Inflammatory macrophage (primary cell): ENCODE measurements at places on chromosomes 2 and 18.

DNA sequence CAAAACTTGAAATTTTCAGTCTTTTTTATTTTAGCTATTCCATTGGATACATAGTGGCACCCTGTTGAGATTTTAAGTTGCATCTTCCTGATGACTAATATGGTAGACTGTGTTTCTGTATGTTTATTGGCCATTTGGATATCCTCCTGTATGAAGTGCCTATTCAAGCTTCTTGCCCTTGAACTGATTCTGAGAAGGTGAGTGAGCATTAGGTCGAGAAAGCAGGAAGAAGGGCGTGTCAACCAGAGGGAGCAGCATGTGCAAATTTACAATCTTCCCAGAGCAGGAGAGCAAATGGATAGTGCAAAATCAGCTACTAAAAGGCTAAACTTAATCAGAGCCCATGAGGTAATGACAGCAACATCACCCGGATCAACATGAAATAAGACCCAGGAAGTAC is 8.6 kb downstream of the INPP1 start:
- no peak for DNase-seq

GRCh38 chr2:132517386-132517785 is 100.8 kb downstream of the GPR39 start:
- DNase-seq: no peak

DNA sequence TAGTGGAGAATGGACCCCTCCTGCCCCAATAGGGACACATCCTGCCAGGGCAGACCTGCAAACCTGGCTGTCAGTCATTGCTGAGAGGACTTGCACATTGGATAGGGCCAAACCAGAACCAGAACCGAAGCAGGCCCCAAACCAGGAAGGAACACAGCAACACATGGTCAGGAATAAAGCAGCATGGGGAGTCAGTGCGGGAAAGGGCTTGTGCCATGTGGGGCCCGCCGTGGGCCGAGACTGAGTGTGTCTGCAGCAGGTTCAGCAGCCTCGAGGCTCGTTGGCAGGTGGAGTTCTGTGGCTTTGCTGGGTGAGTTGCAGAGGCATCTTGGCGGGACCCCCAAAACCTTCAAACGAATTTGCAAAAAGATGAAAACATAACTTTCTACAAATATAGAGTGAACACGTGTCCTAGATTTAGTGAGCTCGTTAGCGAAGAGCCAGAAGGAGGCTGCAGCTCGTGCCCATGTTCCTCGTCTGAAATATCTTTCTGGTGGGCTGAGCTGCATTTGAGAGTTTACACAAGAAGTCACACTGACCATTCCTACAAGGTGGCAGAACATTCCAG is 44.9 kb upstream of the LDLRAD4 start:
- DNase-seq: no peak

DNA sequence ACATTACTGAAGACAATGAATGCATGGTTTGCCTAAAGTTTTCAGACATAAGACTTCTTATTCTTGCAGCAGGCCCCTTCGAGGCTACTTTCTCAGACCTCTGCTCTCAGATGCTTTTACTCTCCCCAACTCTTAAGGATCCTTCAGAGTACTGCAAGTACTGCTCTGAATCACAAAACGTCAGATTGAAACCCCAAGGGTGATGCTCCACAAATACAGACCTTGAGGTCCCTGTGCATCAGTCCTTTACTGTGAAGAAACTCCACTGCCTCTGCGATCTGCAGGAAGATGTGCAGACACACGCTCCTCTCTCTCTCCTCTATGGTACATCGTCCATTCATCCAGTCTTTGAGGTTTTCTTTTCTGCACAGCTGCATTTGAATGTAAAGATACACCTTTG is 52.8 kb downstream of the EIF2AK3 start:
- DNase-seq: no peak

GRCh38 chr2:143682436-143683055 is 553.3 kb downstream of the ARHGAP15 start:
- peak; percentile 18 for DNase-seq

- no peak for DNase-seq
These were observed 27.3 kb downstream of the SLC4A10 start for GRCh38 chr2:161651547-161651946.

DNA sequence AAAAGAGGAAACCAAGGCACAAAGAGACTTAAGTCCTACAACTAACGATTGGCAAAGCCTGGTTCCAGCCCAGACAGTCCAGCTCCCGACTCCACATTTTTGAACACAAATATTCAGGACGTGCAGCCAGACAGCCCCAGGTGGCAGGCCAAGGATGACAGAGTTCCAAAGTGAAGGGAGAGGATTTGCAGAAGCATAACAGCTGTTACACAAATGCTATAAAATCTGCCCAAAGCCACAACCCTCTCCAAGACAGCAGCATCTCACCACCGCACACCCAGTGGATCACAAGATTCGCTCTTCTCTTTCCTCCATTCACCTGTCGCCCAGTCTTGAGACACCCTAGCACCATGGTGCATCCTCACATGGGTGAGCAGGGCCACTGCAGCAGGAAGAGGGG is 227.1 kb upstream of the ID2 start:
- DNase-seq: no peak

DNA sequence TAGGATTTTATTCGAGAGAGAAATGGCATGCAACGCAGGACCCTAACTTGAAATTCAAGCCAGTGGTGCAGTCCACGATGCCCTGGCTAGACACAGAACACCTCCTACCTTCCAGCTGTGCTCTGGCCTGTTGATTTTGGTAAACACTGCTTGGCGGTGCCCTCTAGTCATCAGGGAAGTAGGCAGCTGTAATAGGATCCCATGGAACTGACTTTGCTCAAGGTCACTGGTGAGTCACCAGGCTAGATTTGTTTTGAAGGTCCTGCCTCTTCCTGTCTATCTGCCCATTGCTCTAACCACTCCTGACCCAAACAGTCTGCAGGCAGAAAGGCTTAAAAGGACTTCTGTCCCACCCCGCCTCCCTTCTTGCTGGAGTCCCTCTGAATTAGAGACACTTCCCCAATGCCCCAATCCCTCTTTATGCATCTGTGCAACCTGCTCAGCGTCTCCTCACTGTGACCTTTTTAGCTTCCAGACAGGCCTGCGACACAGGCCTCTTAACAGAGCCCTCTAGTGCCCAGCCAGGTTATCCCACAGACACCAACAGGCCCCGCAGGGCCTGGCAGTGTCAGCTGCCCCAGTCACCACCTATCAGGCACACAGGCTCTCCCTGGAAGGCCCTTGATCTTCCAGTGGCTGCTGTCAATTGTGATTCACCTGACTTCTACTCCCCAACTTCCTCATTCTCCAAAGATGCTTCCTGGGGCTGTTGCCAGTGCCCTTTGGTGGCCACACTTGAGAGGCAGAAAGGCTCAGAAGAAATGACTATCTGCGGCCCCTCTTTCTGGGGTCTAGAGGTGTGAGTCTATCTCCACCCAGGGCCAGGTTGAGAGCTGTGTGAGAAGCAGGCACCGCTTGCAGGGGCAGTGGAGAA is 5.2 kb downstream of the TMEM127 start:
- peak; percentile 94 for DNase-seq

- DNase-seq: peak; percentile 13
These were observed 26.9 kb upstream of the ASAP2 start for GRCh38 chr2:9179572-9180201.

- no peak for DNase-seq
These were observed 4.7 kb downstream of the RAB3GAP1 start for GRCh38 chr2:135056790-135057189.

DNA sequence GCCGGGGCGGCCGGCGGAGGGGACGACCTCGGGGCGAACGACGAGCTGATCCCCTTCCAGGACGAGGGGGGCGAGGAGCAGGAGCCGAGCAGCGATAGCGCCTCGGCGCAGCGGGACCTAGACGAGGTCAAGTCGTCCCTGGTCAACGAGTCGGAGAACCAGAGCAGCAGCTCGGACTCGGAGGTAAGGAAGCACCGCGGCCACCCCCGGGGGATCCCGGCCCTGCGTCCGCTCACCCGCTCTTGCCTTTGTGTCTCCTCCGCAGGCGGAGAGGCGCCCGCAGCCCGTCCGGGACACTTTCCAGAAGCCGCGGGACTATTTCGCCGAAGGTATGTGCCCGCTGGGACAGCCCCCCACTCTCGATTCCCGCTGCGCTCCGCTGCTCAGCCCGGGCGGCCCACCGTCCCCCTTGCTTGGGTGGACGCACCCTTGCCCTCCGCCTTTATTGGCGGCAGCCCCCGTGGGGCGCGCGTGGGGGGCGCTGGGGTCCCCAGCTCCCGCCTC is 611 bp downstream of the TCF7L1 start:
- DNase-seq: no peak

GRCh38 chr2:149184991-149185390 is 145.4 kb upstream of the LYPD6 start:
- no peak for DNase-seq

DNA sequence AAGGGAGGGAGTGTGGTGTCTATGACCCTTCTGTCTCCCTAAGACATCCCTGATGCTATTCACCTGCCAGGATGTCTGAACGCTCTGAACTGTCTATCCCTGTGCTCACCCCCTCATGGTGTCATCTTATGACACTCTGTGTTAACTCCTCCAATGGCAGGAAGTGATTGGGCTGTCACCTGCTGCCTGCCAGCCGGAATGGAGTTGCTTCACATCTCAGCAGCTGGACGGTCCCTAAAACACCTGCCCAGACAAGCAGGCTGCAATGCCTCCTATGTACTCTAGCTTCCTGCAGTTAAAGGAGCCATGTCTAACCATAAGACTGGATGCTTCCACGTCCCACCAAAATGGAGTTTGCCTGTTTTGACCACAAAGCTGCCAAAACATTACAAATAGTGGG is 99.9 kb downstream of the CPO start:
- no peak for DNase-seq

DNA sequence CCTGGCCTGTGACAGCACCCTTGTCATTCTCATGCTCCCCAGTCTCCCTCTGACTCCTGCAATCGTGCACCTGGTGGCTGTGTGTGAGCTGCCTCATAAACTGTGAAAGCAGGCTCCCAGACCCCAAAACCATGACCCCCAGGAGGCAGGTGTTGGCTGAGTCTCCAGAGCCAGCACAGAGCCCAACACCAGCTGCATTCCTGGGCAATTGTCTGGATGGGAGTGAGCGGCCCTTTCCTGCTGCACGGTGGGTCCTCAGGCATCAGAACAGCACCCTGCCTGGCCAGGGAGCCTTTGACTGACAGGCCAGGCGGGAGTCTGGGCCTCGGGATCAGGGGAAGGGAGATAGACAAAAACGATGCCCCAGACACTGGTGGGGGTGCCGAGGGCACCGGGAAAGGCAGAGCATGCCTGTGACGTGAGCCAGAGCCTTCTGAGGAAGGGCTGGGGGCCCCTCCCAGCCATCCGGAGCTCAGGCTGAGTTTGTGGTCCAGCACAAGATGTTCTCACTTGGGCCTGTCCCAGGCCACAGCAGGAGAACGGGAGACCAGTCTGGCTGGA is 135.1 kb upstream of the GPC1 start:
- DNase-seq: no peak

DNA sequence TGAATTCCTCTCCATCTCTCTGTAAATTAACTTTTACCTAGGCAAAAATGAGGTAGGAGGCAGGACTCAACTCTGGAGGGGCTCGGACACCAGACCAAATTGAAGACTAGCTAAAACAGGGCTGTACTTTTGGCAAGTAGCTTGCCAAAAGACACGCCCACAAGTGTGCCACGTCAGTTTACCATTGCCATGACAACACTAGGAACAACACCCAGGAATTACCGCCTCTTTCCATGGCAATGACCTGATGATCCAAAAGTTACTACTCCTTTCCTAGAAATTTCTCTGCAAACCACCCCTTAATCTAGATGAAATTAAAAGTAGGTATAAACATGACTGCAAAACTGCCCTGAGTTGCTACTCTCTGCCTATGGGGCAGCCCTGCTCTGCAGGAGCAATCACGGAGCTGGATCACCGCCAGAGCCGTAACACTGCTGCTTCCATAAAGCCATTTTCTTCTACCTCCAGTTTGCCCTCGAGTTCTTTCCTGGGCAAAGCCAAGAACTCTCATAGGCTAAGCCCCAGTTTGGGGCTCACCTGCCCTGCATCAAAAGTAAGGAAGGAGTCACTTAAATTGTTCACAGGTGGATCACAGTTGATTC is 66.0 kb upstream of the FAM136A start:
- no peak for DNase-seq
